Hepatocyte (in vitro differentiated cells): ENCODE measurements at places on chromosomes 4 and X. TPM values are rescaled to one million over a fixed set of nuclear protein-coding genes. Genes with fewer than 3 reads are reported as not detected.

The GALNTL6 gene
- total RNA-seq: 0.53 and 4.5 TPM in 2 replicates

The TRPC5OS gene
- 0.67 TPM in 1 of 2 replicates, not detected in the other for total RNA-seq

The MAGEA2 gene
- 0.28 and 0.93 TPM in 2 replicates for total RNA-seq

The MAGEC1 gene
- total RNA-seq: not detected in 2 replicates

The NAA11 gene
- total RNA-seq: not detected in 2 replicates

The STK32B gene
- 1.6 and 3.9 TPM in 2 replicates for total RNA-seq

DNA sequence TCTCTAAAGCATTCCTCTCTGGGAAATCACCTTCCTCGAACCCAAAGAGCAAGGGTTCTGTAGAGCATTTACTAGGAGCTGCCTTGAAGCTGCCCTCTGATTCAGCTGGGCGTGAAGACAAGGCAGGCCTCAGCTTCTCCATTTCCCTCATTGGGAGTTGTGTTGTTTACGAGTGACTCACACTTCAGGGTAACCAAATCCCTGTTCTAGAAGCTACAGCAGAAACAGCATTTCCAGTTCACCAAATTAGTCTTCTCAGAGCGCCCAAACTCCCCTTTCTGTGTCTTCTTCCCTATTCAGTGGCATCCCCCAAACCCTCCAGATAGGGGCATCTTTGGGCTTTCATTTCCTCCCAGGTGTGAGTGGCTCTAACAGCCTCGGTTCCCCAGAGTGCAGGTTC, 863 bp upstream of the XPNPEP2 start:
- peak overlapping the region; percentile 90 for H3K27ac ChIP-seq
- no peak overlapping the region for H3K4me3 ChIP-seq
- no peak for DNase-seq
- H3K36me3 ChIP-seq: no peaks in the 10 kb centered on the region
- peaks cover 25% of the 10 kb centered on the region for H3K4me1 ChIP-seq

- H3K4me3 ChIP-seq: no peak overlapping the region
- H3K4me1 ChIP-seq: no peaks in the 10 kb centered on the region
- H3K27me3 ChIP-seq: no peaks in the 10 kb centered on the region
- H3K36me3 ChIP-seq: no peaks in the 10 kb centered on the region
- H3K27ac ChIP-seq: no peak overlapping the region
- no peak for DNase-seq
These were observed 204.8 kb downstream of the TRAM1L1 start for GRCh38 chr4:116880625-116881024.

DNA sequence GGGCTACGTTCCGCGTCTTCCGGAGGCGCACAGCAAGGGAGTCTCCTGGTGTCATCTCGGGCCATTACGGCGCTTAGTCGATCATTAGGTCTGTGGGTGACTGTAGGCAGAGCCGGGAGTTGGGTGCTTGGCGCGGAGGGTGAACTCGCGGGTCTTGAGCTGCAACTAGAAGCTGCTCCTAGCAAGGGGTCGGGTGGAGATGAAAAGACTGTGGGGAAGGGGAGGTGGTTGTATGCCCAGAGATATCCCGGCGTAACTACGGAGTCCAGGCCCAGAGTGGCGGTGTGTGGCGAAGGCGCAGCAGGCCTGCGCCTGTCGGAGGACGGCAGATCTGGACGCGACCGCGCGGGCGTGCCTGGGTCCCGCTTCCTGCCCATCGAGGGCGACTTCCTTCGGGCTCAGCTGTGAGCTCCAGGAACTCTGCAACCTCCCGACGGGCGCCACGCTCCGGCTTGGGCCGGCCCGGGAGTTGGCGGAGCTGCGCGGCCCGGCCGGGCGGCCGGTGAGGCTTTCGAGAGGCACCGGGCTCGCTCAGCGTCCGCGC, 2.7 kb upstream of the NKX3-2 start:
- DNase-seq: peak; percentile 43
- no peak overlapping the region for H3K27ac ChIP-seq
- H3K4me1 ChIP-seq: peaks cover 12% of the 10 kb centered on the region
- H3K36me3 ChIP-seq: no peaks in the 10 kb centered on the region
- peaks cover 81% of the 10 kb centered on the region for H3K27me3 ChIP-seq

GRCh38 chr4:41748571-41749475, at the start of gene PHOX2B:
Gene PHOX2B (minus strand): TSS chr4:41748725. CDS start chr4:41748610, 115 bp downstream.
- H3K27me3 ChIP-seq: peaks cover 98% of the 10 kb centered on the region
- H3K4me1 ChIP-seq: no peaks in the 10 kb centered on the region
- no peak within 1 kb of the TSS for H3K4me3 ChIP-seq

DNA sequence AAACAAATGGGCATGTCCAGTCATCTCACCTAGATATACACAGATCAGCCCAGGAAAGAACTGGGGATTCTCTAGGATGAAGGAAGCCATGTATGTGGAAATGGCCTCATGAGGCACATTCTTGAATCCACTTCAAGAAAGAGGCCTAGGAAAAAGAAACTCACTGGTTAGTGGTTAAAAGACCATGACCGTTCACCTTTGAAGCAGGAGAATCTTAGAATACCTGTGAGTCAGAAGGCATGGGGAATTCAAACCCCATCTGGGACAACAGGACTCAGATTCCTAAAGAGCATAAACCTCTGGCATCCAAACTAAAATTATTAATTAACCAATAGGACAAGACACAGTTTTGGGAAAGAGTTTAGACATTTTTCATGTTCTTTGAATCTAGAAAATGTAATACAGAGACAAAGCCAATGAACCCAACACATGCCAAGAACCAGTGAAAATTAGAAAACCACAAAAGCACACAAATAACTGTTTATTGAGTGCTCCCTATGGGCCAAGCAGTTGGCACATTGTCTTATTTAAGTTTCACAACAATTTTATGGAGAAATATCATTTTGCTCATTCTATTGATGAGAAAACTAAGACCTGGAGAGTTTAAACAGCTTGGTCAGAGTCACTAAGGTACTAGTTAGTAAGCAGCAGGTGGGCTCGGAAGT, 97.5 kb downstream of the NPNT start:
- no peak overlapping the region for H3K4me3 ChIP-seq
- H3K36me3 ChIP-seq: no peaks in the 10 kb centered on the region
- H3K27me3 ChIP-seq: no peaks in the 10 kb centered on the region
- DNase-seq: no peak
- H3K27ac ChIP-seq: no peak overlapping the region
- peaks cover 7% of the 10 kb centered on the region for H3K4me1 ChIP-seq

DNA sequence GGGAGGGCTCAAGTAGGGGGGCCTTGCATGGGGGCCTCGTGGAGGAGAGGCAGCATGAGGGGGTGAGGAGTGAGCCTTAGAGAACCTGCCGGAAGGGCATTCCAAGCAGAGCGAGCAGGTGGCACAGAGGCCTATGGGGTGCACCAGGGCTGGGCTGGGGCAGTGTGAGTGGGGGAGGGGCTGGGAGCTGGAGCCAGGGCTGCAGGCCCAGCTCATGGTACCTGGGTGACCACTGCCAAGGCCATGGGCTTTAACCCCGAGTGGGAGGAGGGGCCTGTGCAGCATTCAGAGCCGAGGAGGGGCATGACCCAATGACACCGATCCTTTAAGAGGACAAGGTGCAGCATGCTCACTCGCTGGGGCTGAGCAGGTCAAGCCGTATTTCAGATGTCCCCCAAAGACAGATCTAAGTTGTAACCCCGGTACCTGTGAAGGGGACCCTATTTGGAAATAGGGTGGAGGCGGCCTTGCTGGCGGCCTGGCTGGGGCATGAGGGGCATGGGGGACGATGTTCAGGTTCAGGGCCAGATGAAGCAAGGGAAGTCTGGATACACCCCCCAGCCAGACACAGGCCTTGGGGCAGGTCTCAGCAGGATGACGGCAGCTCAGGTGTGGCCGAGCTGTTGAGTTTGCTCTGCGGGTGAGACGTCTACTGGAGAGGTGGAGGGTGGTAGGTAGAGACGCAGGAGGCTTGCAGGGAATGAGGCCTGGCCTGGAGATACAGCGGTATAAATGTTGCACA, 137.0 kb downstream of the CPZ start:
- no peaks in the 10 kb centered on the region for H3K4me1 ChIP-seq
- H3K27me3 ChIP-seq: peaks cover 8% of the 10 kb centered on the region
- H3K4me3 ChIP-seq: no peak overlapping the region
- H3K27ac ChIP-seq: no peak overlapping the region

DNA sequence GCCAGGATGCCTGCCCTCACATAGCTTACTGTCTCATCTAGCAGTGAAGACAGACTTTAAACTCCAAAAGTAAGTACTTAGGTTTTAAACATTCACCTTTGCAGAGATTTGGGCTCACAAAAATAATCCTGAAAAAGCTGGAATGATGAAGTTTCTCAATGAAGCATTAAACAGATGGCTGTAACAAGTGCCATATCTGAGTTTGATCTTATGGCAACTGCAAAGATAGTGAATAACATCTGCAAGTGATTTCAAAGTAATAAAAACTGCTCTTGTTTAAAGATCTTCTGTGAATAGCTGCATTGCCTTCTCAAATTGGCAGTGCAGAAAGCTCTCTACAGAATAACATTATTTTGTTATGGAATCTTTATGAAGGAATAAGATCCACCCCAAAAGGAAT, 271.2 kb upstream of the SMIM31 start:
- no peak overlapping the region for H3K4me3 ChIP-seq
- DNase-seq: no peak
- H3K27me3 ChIP-seq: no peaks in the 10 kb centered on the region
- no peak overlapping the region for H3K27ac ChIP-seq
- no peaks in the 10 kb centered on the region for H3K4me1 ChIP-seq
- H3K36me3 ChIP-seq: no peaks in the 10 kb centered on the region

DNA sequence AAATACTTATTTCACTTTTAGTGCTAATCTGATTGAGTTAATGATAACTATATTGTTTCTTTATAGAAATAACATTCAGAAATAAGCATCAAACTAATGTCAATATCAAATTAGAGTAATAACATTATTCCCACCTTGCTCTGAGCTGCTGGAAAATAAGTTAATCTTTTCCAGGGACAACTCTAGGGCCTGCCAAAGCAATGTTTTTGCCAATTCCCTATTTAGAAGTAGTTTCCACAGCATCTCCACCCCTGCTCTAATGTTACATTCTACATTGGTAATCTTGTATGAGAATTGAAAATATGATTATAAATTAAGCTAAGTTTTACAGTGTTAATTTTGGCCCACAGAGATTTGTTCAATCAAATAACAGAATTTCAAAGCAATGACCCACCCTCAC, 68.3 kb downstream of the REELD1 start:
- H3K4me1 ChIP-seq: no peaks in the 10 kb centered on the region
- H3K27me3 ChIP-seq: no peaks in the 10 kb centered on the region
- DNase-seq: no peak

GRCh38 chr4:52873191-52873590, 11.1 kb downstream of the RASL11B start:
- H3K36me3 ChIP-seq: no peaks in the 10 kb centered on the region
- peaks cover 31% of the 10 kb centered on the region for H3K4me1 ChIP-seq
- no peak overlapping the region for H3K4me3 ChIP-seq
- no peak for DNase-seq
